ENCODE measurements at places on chromosomes 6 and 20.
A peak's percentile ranks its signal among the peaks of the same experiment; 100 is the strongest.

DNA sequence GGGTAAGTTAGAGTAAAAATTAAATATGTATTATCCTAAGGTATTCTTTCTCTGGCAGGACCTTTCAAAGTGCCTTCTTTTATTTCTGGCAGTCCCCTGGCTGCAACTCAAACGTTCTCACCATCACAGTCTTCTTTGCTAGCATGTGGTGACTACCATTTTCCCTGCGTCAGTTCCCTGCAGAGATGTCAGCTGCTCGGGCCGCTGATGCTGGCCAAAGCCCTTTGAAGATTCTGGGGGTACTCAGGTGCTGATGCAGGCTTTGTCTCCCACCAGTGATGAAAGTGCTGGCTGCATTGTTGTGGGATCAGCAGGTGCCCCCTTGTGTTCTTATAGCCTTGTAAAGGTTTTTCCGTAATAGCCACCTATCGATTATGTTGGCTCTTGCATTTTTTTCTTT, 140.1 kb downstream of the BTBD3 start:
- DNase-seq, result no peak

GRCh38 chr20:4971064-4971463, 30.2 kb downstream of the SLC23A2 start:
- no peak for DNase-seq

DNA sequence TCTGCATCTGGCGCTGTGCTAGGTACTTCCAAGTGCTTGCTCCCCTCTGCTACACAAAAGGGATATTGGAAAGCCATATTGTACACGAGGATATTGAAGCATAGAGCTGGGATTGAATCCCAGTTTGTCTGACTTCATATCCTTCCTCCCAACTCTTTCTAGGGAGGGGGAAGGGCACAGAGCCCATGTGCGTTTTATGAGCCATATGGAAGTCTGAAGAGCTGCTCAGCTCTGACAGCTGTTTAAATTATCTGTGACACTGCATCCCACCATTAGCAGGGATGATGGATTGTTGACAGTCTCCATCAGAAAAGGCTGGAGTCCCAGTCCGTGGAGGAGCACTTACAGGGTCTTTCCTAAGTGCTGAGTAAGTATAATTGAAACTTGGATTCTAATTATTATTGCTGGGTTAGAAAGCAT, 18.4 kb downstream of the TIAM2 start:
- no peak for DNase-seq

- no peak for DNase-seq
These were observed 174.0 kb downstream of the RNF144B start for GRCh38 chr6:18561037-18561750.

DNA sequence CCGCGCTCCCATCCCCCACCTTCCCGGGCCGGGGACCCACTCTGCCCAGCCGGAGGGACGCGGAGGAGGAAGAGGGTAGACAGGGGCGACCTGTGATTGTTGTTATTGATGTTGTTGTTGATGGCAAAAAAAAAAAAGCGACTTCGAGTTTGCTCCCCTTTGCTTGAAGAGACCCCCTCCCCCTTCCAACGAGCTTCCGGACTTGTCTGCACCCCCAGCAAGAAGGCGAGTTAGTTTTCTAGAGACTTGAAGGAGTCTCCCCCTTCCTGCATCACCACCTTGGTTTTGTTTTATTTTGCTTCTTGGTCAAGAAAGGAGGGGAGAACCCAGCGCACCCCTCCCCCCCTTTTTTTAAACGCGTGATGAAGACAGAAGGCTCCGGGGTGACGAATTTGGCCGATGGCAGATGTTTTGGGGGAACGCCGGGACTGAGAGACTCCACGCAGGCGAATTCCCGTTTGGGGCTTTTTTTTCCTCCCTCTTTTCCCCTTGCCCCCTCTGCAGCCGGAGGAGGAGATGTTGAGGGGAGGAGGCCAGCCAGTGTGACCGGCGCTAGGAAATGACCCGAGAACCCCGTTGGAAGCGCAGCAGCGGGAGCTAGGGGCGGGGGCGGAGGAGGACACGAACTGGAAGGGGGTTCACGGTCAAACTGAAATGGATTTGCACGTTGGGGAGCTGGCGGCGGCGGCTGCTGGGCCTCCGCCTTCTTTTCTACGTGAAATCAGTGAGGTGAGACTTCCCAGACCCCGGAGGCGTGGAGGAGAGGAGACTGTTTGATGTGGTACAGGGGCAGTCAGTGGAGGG, 2.8 kb downstream of the SOX4 start:
- DNase-seq, result peak; percentile 1

DNA sequence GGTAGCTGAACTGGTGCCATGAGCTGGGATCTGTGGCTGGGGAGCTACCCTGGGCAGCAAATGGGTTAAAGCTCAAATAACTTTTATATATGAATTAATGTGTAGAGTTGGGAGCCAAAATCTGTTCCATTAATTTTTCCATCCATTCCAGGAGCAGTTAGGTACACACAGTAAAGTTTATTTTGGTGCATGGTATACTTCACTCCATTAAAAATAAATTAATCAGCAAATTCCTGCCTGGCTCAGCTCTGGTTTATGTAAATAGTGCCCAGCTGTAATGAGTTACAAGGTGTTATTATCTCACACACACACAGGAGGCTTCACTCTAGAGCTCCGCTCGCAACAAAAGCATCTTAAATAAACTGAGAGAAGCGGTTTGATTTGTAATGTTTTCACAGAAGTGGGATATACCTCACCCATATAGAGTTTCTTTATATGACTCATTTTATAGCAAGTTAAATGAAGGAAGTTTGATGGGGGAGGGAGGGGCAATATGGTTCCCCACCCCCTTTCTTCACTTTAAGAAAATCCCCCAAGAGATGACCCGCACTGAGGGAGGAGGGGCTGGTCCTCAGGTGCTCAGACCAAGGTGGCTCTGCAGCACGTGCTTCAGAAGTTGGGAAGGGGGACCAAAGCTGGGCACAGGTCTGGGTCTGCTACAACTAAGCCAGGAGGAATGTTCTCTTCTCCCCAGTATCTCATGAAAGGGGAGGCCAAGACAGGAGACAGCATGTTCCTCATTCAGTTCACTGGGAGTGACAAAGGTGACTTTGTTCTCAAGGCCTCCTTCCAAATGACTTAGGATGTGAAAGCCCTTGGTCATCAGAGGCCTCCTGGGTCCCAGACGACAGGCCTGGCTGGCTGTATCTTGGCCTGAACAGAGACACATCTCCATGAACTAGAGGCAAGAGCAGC, 10.5 kb upstream of the FAM83C start:
- DNase-seq, result no peak

- DNase-seq, result no peak
These were observed 37.9 kb downstream of the ZC3H12D start for GRCh38 chr6:149446791-149447376.

DNA sequence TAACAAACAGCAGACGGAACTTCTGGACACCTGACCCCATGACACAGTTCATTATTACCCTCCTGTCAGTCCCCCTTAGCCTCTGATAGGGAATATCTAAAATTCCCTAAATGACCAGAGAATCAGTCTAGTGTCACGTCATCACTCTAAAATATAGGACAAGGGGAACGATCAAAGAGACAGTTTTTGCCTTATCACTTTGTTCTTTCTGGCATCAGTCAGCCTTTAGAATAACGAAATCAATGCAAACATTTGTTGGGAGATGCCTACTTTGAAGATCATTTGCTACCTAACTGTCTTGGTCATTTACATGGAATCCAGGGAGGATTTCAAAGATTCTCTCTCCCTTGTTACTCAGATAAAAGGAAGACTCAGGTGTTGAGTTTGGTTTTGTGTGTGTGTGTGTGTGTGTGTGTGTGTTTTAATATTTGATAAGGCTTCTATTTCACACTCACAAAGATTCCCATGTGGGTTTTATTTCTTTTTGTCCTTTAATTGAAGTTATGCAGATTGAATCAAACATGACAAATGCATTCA, 28.3 kb downstream of the LINC00237 start:
- no peak for DNase-seq

DNA sequence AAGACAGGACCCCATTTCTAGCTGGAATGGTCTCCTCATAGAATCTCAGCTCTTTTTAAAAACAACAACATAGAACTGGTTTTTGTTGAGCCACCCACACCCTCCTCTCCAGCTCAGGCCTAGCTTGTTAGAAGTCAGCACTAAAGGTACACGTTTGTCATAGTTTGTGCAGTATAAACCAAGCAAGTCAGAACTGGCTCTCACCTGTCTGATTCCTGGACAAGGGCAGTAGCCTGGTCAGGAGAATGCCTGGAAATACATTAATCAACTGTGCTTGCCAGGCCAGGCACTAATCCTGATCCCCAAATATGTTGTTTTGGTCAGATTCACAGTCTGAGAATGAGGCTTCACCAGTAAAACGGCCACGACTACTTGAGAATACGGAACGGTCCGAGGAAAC, 296.7 kb downstream of the ZFAND3 start:
- no peak for DNase-seq

GRCh38 chr6:68639826-68640490, 4.9 kb downstream of the ADGRB3 start:
- no peak for DNase-seq

GRCh38 chr6:154450498-154450897, 60.0 kb downstream of the CNKSR3 start:
- no peak for DNase-seq

- no peak for DNase-seq
These were observed 167.5 kb downstream of the TMEM242 start for GRCh38 chr6:157155804-157156203.

All from stimulated activated CD4-positive, alpha-beta T cell treated with anti-CD3 and anti-CD28 coated beads, Interleukin-2, amount 100 ng/mL, for 48 hours (primary cell).